ENCODE measurements at places on chromosomes 5 and 9. TPM values are rescaled to one million over a fixed set of nuclear protein-coding genes. Genes with fewer than 3 reads are reported as not detected.
A peak's percentile ranks its signal among the peaks of the same experiment; 100 is the strongest.

CDKN2A gene
- total RNA-seq = 0.57 TPM

ADAMTS16 gene
- total RNA-seq = not detected

HNRNPAB gene
- total RNA-seq = 251 TPM

PKD2L2 gene
- total RNA-seq = not detected

EIF4E1B gene
- not detected for total RNA-seq

REEP5 gene
- total RNA-seq = 18.3 TPM

GDNF gene
- not detected for total RNA-seq

DMRTA1 gene
- total RNA-seq = not detected

DMGDH gene
- total RNA-seq = 1.1 TPM

SLC1A3 gene
- 0.86 TPM for total RNA-seq

APBA1 gene
- total RNA-seq = 0.10 TPM

- no peaks in the 10 kb centered on the region for H3K4me1 ChIP-seq
- peaks cover 8% of the 10 kb centered on the region for H3K27me3 ChIP-seq
- H3K4me3 ChIP-seq = no peak overlapping the region
- H3K36me3 ChIP-seq = no peaks in the 10 kb centered on the region
- DNase-seq = no peak
Observed at GRCh38 chr5:115402092-115402491, 105.6 kb upstream of the CCDC112 start.

GRCh38 chr5:120327180-120327579 lies 136.9 kb upstream of the PRR16 start:
- no peaks in the 10 kb centered on the region for H3K36me3 ChIP-seq
- no peak overlapping the region for H3K27ac ChIP-seq
- no peak for DNase-seq
- no peaks in the 10 kb centered on the region for H3K4me1 ChIP-seq

DNA sequence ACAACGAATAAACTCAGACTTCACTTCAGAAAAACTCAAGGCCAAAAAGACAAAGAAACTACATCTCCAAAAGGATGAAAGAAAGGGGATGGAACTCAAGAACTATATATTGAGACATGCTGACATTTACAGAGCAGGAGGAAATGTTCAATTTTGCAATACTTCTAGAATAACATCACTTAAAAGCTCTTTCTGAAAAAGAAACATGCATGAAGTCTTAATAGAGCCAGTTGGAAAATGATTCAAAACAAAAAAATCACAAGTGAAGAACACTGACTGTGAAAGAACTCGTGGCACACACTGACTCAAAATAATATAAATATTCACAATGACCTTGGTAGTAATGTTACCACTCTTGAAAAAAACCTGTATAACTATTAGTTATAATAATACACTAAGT lies 267.8 kb upstream of the NREP start:
- H3K4me1 ChIP-seq = no peaks in the 10 kb centered on the region
- H3K36me3 ChIP-seq = no peaks in the 10 kb centered on the region
- DNase-seq = no peak
- H3K27ac ChIP-seq = no peak overlapping the region
- peaks cover 5% of the 10 kb centered on the region for H3K27me3 ChIP-seq

- no peak overlapping the region for H3K4me3 ChIP-seq
- no peaks in the 10 kb centered on the region for H3K36me3 ChIP-seq
- H3K27me3 ChIP-seq = no peaks in the 10 kb centered on the region
- DNase-seq = peak; percentile 58
Observed at GRCh38 chr9:130240410-130241197, 25.0 kb upstream of the HMCN2 start.

- DNase-seq = no peak
- H3K4me3 ChIP-seq = no peak overlapping the region
- H3K27me3 ChIP-seq = peaks cover 4% of the 10 kb centered on the region
- H3K36me3 ChIP-seq = no peaks in the 10 kb centered on the region
- no peaks in the 10 kb centered on the region for H3K4me1 ChIP-seq
- H3K27ac ChIP-seq = no peak overlapping the region
Observed at GRCh38 chr5:115388240-115388639, 91.8 kb upstream of the CCDC112 start.

GRCh38 chr9:69671879-69672595 lies at the start of gene APBA1:
Gene APBA1, minus strand, starts transcription at chr9:69672371.
- peaks cover 9% of the 10 kb centered on the region for H3K4me1 ChIP-seq
- no peaks in the 10 kb centered on the region for H3K36me3 ChIP-seq
- H3K27ac ChIP-seq = no peak within 1 kb of the TSS
- H3K27me3 ChIP-seq = peaks cover 12% of the 10 kb centered on the region
- H3K4me3 ChIP-seq = peak within 1 kb of the TSS; percentile 72

- peak overlapping the region; percentile 96 for H3K4me3 ChIP-seq
- peak overlapping the region; percentile 96 for H3K27ac ChIP-seq
- no peaks in the 10 kb centered on the region for H3K27me3 ChIP-seq
- DNase-seq = no peak
Observed at GRCh38 chr5:134226441-134227192, 744 bp upstream of the PPP2CA start.

GRCh38 chr9:106864373-106865143 lies 1.6 kb downstream of the ZNF462 start:
- peaks cover 32% of the 10 kb centered on the region for H3K4me1 ChIP-seq
- no peak for DNase-seq
- H3K27ac ChIP-seq = no peak overlapping the region
- H3K4me3 ChIP-seq = no peak overlapping the region
- peaks cover 61% of the 10 kb centered on the region for H3K27me3 ChIP-seq

- no peaks in the 10 kb centered on the region for H3K4me1 ChIP-seq
- H3K36me3 ChIP-seq = no peaks in the 10 kb centered on the region
- no peak overlapping the region for H3K27ac ChIP-seq
- H3K4me3 ChIP-seq = no peak overlapping the region
- peaks cover 6% of the 10 kb centered on the region for H3K27me3 ChIP-seq
Observed at GRCh38 chr5:171363846-171364245, 23.8 kb upstream of the NPM1 start.

GRCh38 chr9:27247756-27248155 lies 49.2 kb downstream of the EQTN start:
- no peak overlapping the region for H3K4me3 ChIP-seq
- H3K27ac ChIP-seq = no peak overlapping the region
- H3K36me3 ChIP-seq = no peaks in the 10 kb centered on the region
- DNase-seq = peak; percentile 20
- peaks cover 11% of the 10 kb centered on the region for H3K27me3 ChIP-seq

GRCh38 chr5:9878206-9878605 lies 248.1 kb upstream of the TAS2R1 start:
- DNase-seq = no peak
- H3K4me1 ChIP-seq = no peaks in the 10 kb centered on the region
- no peaks in the 10 kb centered on the region for H3K36me3 ChIP-seq
- no peak overlapping the region for H3K27ac ChIP-seq

DNA sequence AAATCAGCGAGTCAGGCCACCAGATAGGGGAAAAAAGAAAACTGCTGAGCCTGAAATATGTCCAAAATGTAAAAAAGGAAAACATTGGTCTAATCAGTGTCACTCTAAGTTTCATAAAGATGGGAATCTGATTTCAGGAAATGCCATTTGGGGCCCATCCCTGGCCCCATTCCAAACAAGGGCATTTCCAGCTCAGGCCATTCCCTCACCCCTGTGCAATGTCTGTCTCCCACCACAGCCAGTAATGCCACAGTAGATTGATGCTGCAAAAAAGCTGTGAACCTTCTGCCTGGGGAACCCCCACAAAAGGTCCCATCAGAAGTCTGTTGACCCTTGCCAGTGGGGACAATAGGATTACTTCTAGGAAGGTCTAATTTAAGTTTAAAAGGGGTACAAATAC lies 199.6 kb downstream of the YTHDC2 start:
- DNase-seq = no peak
- H3K36me3 ChIP-seq = peaks cover 2% of the 10 kb centered on the region
- no peaks in the 10 kb centered on the region for H3K4me1 ChIP-seq
- no peak overlapping the region for H3K4me3 ChIP-seq
- H3K27me3 ChIP-seq = peaks cover 9% of the 10 kb centered on the region

DNA sequence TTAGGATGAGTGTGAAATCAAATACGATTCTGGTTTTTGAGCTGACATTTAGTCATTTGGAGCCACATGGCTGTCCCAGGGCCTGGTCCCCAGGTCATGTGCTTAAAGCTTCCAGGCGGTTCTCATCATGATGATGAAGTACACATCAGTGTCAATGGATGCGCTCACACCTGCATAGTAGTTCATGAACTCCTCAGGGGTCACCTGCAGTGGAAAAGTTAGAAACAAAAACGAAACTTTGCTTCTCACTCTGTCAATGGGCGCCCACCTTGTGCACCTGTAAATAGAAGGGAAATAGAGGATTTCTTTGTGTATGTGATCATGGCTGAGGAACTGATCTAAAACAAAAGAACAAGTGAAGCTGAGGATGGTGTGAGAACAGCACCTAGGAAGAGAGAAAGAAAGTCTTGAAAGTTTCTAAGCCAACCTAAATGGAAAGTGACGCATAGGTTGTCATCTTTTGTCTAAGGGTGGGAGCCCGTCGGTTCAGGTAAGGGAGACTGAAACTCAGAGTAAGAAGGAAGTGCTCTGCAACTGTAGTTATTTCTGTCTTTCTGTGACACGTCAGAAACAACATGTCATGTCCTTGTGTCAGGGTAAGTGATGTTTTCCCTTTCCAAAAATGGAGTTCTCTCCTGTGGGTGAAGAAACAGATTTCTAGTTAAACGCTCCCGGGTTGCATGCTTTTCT lies 33.8 kb downstream of the CAPSL start:
- no peaks in the 10 kb centered on the region for H3K27me3 ChIP-seq
- peak overlapping the region; percentile 2 for H3K4me3 ChIP-seq
- H3K27ac ChIP-seq = peak overlapping the region; percentile 87

DNA sequence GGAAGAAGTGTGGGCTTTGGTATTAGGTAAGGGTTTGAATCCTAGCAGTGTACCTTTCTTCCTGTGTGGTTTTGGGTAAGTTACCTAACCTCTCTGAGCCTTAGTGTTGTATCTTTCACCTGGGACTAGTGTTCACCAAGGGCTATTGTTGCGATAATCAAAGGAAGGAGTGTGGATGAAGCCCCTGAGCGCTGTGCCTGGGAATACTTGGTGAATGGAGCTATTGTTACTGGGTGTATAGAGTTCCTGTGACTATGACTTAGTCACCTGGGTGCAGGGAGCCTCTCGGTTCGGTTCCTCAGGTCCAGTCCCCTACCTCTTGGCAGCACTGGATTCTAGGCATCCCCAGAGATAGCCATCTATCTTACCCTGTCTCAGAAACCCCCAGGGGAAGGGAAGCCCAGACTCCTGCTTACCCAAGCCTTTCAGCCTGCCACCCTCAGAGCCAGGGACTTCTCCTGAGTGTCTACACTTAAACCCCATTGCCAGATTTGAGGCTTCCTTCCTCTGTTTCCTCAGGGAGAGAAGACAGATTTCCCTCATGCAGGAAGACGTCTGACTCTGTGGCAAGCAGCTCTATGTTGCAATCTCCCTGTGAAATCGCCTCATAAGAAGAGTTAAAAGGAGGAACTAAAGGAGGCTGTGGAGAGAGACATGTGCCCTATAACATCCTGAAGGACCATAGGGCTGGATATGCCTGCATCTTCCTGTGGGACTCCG lies 181.0 kb upstream of the PITX1 start:
- no peaks in the 10 kb centered on the region for H3K4me1 ChIP-seq
- no peak overlapping the region for H3K4me3 ChIP-seq
- H3K27ac ChIP-seq = no peak overlapping the region
- H3K36me3 ChIP-seq = no peaks in the 10 kb centered on the region
- no peak for DNase-seq

GRCh38 chr5:78640662-78641474 lies 7.7 kb downstream of the LHFPL2 start:
- H3K27ac ChIP-seq = no peak overlapping the region
- no peaks in the 10 kb centered on the region for H3K4me1 ChIP-seq
- H3K27me3 ChIP-seq = peaks cover 28% of the 10 kb centered on the region
- H3K36me3 ChIP-seq = no peaks in the 10 kb centered on the region
- no peak for DNase-seq
